ENCODE measurements at places on chromosomes 6 and 20.
A peak's percentile ranks its signal among the peaks of the same experiment; 100 is the strongest.

- peak; percentile 58 for DNase-seq
Observed at GRCh38 chr20:3407040-3407770, at the start of gene DNAAF9. TSS of gene DNAAF9 (minus strand) at chr20:3407669. CDS start at chr20:3407557, 112 bp downstream.

DNA sequence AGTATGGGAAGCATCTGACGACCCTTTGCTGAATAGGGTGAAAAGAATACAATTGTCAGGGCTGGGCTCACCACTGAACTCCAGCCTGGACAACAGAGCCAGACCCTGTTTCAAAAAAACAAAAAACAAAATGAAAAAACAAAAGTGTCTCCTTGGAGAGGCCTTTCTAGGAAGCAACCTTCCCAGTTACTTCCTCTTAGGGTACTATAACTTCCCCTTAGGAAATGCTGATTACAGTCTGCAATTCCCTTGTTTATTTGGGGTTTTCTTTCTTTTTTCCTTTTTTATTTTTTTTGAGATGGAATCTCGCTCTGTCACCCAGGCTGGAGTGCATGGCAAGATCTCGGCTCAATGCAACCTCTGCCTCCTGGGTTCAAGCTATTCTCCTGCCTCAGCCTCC is 20.5 kb upstream of the TTPAL start:
- no peak for DNase-seq

DNA sequence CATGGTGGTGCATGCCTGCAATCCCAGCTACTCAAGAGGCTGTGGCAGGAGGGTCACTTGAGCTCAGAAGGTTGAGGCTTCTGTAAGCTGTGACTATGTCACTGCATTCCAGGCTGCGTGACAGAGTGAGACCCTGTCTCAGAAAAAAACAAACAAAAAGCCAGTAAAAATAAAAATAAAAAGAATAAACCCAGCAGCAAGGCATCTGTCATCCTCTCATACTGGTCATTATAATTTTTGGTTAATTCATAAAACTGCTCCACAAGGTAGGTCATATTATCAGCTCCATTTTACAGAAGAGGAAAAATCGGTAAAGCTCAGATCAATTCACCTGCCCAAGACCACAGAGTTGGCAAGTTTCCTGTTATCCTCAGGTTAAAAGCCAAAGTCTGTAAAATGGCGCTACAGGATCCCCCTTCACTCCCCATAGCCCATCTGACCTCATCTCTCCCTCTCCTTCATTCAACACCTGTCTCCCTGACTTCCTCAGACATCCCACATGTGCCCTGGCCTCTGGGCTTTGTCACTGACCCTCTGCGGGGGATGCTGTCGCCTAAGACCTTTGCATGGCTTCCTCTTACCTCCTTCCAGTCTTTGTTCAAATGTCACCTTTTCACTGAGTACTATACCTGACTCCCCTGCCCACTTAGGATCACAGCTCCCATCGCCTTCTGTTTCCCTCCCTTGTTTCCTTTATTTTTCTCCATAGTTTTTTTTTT is 213.2 kb upstream of the ZNF217 start:
- DNase-seq = no peak

DNA sequence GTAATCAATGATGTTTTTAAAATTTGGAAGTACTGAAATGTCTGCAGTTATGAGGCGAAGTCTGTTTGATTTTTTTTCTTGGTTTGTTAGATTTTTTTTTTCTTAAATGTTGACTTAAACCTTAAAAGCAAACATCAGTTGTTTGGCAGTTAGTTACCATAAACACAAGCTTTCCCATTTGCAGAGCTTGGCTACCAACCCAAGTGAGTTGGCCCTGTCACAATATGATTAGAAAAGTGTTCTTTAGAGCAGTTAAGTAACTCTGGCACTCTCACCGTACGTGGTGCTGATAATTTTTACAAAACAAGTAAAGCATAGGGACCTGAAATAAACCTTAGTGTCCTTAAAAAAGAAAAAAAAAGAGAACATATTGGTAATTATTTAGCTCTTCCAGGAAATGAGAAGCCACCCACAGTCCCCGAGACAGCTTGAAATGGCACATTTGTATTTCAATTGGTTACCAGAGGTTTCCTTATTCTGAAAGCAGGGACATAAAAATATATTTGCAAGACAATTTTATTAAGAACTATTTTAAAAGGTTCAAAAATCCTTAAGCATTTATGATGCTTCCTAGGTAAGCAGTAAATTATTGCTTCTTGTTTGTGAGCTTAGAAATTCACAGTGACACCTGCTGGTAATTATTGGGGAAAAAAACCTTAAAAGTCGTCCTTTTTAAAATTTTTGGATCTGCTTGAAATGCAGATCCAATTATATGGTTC is 3.9 kb downstream of the HEY2 start:
- DNase-seq = no peak

GRCh38 chr20:6704132-6704861 is 63.2 kb upstream of the BMP2 start:
- no peak for DNase-seq

DNA sequence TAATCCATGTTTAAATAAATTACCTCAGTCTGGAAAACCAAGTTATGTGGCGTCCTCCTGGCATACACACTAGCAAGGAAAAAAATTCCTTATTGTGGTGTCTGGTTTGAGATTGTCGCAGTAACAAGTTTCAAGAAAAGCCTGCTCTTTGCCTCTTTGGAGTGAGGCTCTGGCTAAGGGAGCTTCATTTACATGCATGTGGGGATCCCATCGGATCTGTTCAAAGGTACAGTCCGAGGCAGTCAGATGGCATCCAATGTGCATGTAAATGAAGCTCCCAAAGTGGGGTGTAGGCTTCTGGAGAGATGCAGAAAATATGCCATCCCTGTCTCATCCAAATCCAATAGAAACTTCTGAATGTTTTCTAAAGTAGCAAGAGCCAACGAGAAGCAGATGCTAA is 199.5 kb upstream of the FBXL4 start:
- no peak for DNase-seq

- DNase-seq = no peak
Observed at GRCh38 chr6:150740453-150740852, 125.0 kb upstream of the MTHFD1L start.

GRCh38 chr6:125201961-125202729 is 48.6 kb downstream of the TPD52L1 start:
- DNase-seq = no peak

Data from CD4-positive, alpha-beta T cell treated with Interleukin-6 at 100 ng/mL for 8 hours (primary cell).